ENCODE measurements at places on chromosomes 12 and 14. TPM values are rescaled to one million over a fixed set of nuclear protein-coding genes. Genes with fewer than 3 reads are reported as not detected.

The VRTN gene
- total RNA-seq, result not detected

The KRT76 gene
- not detected for total RNA-seq

The SPRYD4 gene
- total RNA-seq, result 2.5 TPM

The NEUROD4 gene
- not detected for total RNA-seq

The PRKD1 gene
- total RNA-seq, result 0.30 TPM

The MSI1 gene
- 0.09 TPM for total RNA-seq

The C12orf50 gene
- not detected for total RNA-seq

- no peak for DNase-seq
Measured at GRCh38 chr12:128693115-128693514, 130.6 kb downstream of the SLC15A4 start.

DNA sequence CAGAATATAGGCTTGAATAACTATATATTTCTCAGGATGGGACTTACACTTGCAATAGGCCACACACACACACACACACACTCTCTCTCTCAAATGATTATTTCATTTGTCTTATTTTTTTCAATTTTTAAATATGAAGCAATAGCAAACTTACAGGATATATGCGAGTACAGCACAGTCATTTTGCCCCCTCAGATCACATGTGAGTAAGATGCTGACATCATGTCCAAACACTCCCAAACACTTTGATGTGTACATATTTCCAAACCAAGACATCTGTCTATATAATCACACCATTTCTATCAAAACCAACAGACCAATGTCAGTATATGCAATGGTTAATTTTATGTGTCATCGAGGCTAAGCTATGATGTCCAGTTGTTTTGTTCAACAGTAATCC lies 1535.9 kb upstream of the FLRT2 start:
- DNase-seq, result no peak

DNA sequence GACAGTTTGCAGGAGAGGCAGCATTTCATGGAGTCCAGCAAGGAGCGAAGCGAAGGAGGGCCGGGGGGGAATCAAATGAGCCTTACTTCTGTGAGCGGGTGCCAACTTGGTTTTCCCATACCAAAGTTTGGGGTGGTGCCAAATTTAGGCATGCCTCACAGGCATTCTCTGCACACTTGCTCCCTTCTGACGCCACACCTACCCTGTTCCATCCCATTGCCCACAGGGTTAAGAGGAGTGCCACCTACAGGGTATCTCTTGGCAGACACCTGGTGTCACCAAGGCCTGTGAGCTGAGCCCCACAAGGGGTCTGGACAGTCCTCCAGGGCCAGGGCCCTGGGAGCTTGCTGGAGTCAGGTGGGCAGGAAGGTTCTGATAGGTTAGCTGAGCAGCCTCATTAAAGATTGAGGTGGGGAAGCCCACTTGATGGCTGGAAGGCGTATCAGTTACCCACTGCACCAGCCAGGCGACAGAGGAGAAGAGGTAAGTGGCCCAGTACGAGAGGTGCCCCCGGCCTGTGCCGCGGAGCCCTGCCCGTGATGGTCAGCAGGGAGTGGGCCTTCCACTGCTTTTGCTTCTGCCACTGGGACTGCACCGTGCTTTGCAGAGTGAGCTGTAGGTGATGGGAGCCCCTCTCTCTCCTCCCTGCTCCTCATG lies 45.2 kb downstream of the DEGS2 start:
- DNase-seq, result no peak

DNA sequence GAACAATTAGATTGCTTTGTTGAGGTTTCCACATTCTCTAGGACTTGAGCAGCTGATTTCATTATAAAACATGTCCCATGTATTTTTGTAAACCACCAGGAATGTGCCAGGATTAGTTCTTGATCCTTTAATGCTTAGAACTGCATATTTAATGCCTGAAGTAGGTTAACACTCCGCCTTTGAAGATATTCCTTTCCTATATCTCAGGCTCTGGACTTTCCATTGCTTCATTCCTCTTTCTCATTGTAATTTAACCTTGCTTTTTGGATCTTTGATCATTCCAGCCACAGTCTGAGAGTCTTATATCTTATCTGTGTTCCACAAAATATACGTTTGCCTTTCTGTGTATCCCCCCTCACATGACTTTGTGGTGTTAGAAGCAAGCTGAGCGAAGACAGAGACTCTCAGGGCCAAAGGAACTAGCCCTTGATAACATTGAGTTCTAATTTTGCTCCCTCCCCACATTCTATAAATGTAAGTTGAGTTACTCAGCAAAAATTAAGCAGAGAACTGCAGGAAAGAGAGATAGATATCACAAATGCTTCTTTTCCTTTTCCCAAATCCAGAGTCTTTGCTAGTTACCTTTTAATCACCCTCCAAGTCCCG lies 2.4 kb upstream of the CLEC1B start:
- no peak for DNase-seq

GRCh38 chr12:52036587-52037171 lies 14.6 kb upstream of the NR4A1 start:
- no peak for DNase-seq

- DNase-seq, result no peak
Measured at GRCh38 chr12:65907513-65907912, 83.2 kb downstream of the HMGA2 start.

DNA sequence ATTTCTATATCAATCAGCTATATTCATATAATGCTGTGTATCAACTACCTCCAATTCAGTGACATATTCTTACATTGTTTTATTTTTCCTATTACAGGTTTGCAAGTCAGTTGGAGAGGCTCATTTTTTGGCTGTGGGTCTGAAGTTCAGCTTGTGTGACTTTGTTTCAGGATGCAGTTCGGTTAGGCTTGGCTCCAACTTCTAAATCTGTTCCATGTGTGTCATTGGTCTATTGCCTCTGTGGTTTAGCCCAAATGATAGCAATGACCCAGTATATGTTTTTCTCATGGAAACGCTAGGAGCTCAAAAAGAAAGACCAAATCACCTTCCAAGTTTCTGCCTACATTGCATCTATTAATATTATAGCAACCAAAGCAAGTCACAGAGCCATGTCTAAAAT lies 848.6 kb upstream of the LRFN5 start:
- no peak for DNase-seq

DNA sequence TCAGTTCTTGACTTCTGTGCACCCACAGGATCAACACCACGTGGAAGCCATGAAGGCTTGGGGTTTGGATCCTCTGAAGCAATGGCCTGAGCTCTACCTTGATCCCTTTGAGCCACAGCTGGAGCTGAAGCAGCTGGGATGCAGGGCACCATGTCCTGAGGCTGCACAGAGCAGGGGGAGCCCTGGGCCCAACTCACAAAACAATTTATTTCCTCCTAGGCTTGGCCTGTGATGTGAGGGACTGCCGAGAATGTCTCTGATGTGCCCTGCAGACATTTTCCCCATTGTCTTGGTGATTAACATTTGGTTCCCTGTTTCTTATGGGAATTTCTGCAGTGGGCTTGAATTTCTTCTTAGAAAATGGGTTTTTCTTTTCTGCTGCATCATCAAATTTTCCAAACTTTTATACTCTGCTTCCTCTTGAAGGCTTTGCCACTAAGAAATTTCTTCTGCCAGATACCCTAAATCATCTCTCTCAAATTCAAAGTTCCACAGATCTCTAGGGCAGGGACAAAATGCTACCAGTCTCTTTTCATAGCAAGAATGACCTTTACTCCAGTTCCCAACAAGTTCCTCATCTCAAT lies 288.2 kb downstream of the CCDC59 start:
- no peak for DNase-seq

DNA sequence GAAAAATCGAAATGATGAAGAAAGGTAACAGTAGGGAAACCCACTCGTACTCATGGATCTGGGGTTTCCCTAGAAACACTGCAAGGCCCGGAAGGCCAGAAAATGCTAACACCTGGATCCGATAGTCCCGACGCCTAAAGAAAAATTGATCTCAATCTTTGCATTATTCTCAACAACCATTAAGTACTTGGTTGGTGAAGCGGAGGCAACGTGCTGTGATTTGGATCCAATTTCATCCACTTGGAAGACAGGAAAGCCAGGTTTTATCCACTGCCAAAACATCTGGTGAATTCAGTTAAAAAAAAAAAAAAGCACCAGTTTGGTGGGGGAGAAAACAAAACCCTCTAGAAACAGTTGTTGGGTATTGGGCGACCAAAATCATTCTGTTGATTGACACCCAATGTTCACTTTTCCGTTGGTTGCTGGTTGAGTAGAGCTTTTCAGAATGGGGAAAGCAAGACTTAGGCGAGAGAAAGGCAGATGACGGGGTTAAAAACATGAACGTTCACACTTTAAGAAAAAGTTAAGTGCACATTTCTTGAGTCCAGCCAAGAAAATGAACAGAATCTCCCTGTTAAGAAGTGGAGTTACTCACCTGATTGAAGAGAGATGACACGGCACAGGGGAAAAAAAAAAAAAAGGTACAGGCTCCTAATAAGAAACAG lies 41.9 kb upstream of the MED13L start:
- DNase-seq, result no peak

- DNase-seq, result no peak
Measured at GRCh38 chr14:76882651-76883050, 56.4 kb downstream of the LRRC74A start.

GRCh38 chr12:101775816-101776215 lies 36.6 kb upstream of the SYCP3 start:
- DNase-seq, result no peak

GRCh38 chr14:56412468-56413434 lies 166.8 kb upstream of the TMEM260 start:
- no peak for DNase-seq

GRCh38 chr12:121657305-121658008 lies 12.0 kb downstream of the MORN3 start:
- no peak for DNase-seq

DNA sequence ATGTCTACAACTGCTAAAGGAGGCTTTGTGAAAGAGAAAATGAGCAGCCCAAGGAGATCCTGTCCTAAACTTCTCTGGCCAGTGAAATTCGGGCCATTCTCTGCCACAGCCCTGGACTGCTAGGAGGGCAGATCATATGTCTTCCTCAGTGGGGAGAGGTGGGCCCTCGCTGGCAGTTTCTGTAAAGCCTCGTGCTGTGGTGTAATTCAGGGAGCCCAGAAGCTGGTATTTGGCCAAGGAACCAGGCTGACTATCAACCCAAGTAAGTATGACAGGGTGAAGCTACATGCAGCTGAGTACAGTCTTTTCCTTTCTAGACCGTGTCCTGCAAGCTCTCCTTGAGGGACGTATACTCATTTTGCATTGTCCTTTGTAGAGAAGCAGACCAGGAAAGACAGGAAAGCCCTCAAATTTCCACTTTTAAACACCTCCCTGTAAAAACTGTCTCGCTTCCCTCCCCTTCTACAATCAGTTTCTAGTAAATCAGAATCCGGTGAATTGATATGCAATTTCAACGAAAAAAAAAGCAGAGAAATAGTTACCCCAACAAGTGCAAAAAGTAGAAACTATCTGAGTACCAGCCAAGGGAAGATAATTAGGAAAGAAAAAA lies 106.8 kb downstream of the DAD1 start:
- no peak for DNase-seq

DNA sequence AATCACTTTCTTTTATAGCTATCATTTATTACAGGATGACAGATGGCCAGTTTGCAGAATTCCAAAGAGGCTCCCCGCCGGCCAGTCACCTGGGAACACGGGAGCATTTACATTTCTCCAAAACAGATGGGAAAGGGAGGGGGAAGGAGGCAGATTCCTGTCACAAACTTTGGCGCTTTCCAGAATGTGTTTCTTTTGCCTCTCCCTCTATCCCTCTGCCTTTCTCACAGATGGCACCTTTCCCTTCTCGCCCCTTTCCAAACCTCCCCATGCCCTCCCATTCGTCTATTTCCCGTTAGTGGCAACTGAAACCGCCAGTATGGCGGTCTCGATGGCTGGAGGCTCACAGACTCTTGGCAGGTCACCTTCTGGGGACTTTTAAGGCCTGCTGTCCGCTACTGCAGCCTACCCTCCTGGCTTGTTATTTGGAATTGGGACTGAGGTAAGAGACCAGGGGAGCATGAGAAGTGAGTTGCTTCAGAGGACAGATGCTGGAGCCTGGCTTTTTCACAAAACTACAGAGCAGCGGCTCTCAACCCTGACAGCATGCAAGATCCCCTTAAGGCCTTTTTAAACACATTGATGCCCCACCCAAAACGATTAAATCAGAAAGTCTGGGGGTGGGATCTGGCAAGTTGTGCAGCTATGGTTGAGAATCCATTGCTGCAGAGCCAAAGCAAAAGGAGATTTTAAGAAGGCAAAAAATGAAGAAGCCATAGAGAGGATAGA lies 161.5 kb upstream of the VASH1 start:
- no peak for DNase-seq

DNA sequence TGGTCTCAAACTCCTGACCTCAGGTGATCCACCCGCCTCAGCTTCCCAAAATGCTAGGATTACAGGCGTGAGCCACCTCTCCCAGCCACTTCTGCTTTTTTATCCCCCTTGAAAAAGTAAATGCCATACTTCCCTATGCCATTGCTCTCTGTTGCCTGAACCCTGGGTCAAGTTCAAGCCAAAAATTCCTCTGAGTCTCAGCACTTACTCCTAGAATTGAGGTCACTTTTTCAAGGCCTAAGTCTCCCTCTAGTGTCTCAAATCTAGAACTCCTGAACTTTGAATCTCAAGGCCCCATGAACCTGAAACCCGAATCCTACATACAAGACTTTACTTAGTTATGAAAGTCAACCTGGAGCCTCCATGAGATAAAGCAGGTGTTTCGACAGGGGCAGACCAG lies 1.4 kb upstream of the APOBEC1 start:
- no peak for DNase-seq

GRCh38 chr12:27277846-27278260 lies 33.8 kb downstream of the STK38L start:
- DNase-seq, result no peak

- no peak for DNase-seq
Measured at GRCh38 chr12:95733141-95733825, 57.3 kb downstream of the NTN4 start.

- DNase-seq, result no peak
Measured at GRCh38 chr14:76812093-76812421, 625 bp downstream of the ANGEL1 start.

GRCh38 chr14:36176524-36176923 lies at the start of gene PTCSC3:
Gene PTCSC3, minus strand, starts transcription at chr14:36176722.
- DNase-seq, result no peak

DNA sequence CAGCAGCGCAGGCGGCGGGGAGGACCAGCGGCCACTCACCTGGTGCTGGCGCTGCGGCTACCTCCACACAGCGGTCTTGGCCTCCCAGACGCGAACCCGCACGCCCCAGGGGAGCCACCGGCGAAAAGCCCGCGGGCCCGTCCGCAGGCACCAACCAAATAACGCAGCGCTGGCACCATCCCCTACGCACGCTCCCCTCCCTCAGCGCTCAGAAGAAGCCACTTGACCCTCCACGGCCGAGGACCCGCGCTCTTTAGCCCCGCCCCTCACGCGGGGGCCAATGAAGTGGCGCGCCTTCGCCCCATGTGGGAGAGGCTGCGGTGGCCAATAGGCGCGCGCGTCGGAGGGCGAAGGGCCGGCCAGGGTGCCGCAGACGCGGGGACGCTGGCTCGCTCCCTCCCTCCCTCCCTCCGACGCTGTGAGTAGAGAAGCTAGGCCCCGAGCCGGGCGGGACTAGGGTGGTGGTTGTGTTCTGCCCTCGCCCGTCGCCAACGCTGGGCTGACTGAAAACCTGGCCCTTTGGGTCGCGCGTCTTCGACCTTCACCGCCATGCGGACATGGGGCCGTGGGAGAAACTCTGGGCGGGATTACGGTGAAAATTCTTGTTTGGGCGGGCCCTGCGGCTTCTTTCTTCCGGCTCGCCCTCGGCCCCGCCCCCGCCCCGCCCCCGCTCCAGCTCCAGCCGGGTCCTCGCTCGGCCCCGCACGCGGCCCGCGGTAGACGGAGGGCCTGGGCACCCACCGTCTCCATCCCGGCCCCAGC lies at the start of the genes DMAC2L and L2HGDH:
DMAC2L (plus strand) TSS at position 353 of the 762 bp plus-strand sequence. CDS start 9,164 bp downstream, outside the sequence.
L2HGDH (minus strand) TSS at position 258 of the 762 bp plus-strand sequence; CDS start at position 179, 79 bp downstream.
- DNase-seq, result peak; percentile 80

GRCh38 chr12:122834921-122835749 lies at the start of gene HIP1R:
Gene HIP1R, plus strand, starts transcription at chr12:122835457. Its CDS starts 94 bp downstream, at chr12:122835551.
- DNase-seq, result no peak

GRCh38 chr14:91831337-91831736 lies 36.0 kb downstream of the TC2N start:
- no peak for DNase-seq

All from esophagus squamous epithelium (tissue), 5 donors.